ENCODE measurements at places on chromosomes 7 and 10.

- no peak for DNase-seq
Measured at GRCh38 chr7:101125989-101126650, 784 bp upstream of the SERPINE1 start.

- no peak for DNase-seq
Measured at GRCh38 chr10:94076325-94076841, 82.7 kb downstream of the PLCE1 start.

GRCh38 chr7:123024989-123025758, 29.7 kb upstream of the TAS2R16 start:
- DNase-seq, result no peak

DNA sequence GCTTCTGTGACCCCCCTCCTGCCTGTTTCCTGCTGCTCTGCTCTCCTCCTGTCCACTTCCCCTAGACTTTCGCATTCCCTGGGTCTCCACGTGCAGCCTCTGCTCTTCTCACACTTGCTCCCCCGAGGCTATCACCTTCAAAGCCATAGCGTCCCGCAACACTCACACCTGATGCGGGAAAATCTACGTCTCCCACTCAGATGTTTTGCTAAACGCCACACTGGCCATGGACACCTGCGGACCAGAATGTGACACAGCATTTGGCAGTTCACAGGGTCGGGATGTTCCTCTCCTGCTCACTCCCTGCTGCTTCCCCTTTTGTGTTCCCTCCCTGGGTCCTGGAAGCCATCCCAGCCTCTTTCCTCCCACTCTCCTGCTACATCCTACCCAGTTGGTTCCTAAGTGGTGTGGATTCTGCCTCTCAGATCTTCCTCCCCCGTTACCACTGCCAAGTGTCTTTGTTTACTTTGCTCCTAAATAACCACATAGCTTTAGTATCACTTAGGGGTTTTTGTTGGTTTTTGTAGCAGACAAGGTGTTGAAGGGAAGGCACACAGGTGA, 33.7 kb upstream of the RBM33 start:
- no peak for DNase-seq

GRCh38 chr7:44403775-44404174, 78.4 kb upstream of the CAMK2B start:
- DNase-seq, result no peak

- DNase-seq, result peak; percentile 42
Measured at GRCh38 chr7:88291398-88292173, 15.1 kb downstream of the STEAP4 start.

DNA sequence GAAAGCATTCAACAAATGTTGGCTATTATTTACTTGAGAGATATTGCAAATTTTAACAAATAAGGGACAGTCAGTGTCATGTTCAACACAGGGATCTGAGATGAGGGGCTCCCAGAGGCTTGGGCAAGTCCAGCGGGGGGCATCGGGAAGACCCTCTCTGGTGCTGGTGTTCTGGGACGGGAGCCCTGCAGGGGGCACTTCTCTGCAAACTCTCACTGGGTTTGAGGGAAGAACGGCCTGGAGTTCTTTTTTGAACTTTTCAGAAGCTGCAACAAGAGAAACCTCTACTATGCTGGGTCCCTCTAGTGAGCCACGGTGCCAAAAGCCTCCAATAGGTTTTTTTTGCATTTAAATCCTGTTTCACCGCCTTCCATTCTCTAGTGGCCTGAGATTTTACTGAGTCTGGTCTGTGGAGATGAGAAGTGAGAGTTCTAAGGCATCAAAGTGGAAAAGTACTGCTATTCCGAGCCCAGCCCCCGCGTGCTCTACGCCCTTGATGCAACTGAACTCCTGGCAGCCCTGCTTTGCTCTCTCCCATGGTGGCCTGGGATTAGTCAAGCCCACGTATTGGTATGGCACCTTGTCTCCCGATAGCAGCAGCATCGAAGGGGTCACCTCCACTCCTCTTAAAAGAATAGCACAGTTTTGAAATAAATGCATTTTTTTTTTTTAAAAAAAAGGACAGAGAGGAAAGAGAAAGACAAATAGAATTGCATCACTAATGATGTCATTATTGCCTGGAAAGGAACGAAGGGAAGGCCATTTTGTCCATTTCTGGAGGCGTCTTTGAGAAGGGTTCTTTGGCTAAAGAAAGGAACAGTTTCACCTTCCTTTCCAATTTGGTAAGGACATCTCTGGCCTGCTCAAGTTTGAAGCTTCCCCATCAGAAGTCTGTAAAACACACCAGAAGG, 43.5 kb downstream of the CLEC2L start:
- no peak for DNase-seq

GRCh38 chr7:150402671-150403321, 23.7 kb downstream of the ZNF775 start:
- DNase-seq, result no peak

All from HS-27A (cell line).